ENCODE measurements at places on chromosomes 1 and 21. TPM values are rescaled to one million over a fixed set of nuclear protein-coding genes. Genes with fewer than 3 reads are reported as not detected.

Gene SPATA21
- not detected for total RNA-seq

Gene SIM2
- not detected for total RNA-seq

Gene SEC16B
- 1.8 TPM for total RNA-seq

Gene CYP4Z1
- total RNA-seq, result 0.30 TPM

Gene SPATA6
- 11.2 TPM for total RNA-seq

Gene COA7
- total RNA-seq, result 18.5 TPM

Gene KRTAP19-4
- total RNA-seq, result not detected

Gene FAM131C
- 3.7 TPM for total RNA-seq

Gene FMOD
- total RNA-seq, result 9.6 TPM

Gene DMBX1
- not detected for total RNA-seq

Gene AADACL3
- not detected for total RNA-seq

Gene RNU1-2
- total RNA-seq, result 4,234 TPM

Gene CACHD1
- 3.1 TPM for total RNA-seq

Gene C1orf87
- total RNA-seq, result not detected

Gene LIN9
- 20.4 TPM for total RNA-seq

Gene FAM177B
- not detected for total RNA-seq

Gene OR2L2
- total RNA-seq, result 0.05 TPM

Gene SH3BGR
- 127 TPM for total RNA-seq

Gene HTR6
- not detected for total RNA-seq

Gene C8B
- total RNA-seq, result not detected

Gene AMY1C
- not detected for total RNA-seq

Gene LMX1A
- not detected for total RNA-seq

Gene MYOCOS
- not detected for total RNA-seq

Gene FBLIM1
- 100 TPM for total RNA-seq

Gene TLR5
- 2.5 TPM for total RNA-seq

Gene TAS1R3
- 0.57 TPM for total RNA-seq

Gene SMPDL3B
- not detected for total RNA-seq

Gene SLC44A5
- 0.27 TPM for total RNA-seq

Gene PPFIA4
- total RNA-seq, result 21.3 TPM

Gene PALMD
- 115 TPM for total RNA-seq

Gene SYPL2
- total RNA-seq, result 30.4 TPM

Gene FMO3
- total RNA-seq, result 1.8 TPM

All from left ventricle myocardium superior (tissue), 1 donor.